ENCODE measurements at places on chromosomes 3 and 15.

DNA sequence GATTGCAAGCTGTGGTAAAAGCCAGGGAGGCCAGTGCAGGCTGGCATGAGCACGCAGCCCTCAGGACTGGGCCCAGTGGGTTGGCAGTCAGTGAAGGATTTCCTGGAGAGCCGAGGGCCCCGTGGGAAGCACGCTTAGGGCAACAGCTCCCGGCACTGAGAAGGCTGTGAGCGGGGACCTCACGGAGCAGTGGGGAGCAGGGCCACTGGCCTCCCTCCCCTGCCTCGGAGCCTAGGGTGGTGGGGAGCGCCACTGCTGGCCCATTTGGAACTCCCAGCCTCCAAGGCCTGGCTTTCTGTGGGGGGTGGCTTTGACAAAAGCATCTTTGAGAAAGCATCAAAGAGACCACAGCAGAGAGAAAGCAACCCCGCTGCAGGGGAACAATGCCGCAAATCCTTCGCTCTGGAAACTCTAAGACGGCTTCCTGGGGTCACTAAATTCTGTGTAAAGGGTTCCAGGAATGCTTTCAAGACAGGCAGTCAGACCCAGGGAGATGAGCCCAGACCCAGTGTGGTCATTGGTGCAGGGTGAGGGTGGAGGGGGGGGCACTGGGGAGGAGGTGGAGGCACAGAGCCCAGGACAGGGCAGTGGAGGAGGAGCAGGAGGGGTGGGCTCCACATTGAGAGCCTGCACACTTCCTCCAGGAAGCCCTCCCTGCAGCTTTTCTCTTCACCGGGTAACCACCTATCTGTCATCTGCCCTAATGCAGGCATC lies 9.5 kb upstream of the APBA2 start:
- no peak for DNase-seq

- no peak for DNase-seq
Observed at GRCh38 chr3:76728426-76728825, 311.5 kb upstream of the ROBO2 start.

DNA sequence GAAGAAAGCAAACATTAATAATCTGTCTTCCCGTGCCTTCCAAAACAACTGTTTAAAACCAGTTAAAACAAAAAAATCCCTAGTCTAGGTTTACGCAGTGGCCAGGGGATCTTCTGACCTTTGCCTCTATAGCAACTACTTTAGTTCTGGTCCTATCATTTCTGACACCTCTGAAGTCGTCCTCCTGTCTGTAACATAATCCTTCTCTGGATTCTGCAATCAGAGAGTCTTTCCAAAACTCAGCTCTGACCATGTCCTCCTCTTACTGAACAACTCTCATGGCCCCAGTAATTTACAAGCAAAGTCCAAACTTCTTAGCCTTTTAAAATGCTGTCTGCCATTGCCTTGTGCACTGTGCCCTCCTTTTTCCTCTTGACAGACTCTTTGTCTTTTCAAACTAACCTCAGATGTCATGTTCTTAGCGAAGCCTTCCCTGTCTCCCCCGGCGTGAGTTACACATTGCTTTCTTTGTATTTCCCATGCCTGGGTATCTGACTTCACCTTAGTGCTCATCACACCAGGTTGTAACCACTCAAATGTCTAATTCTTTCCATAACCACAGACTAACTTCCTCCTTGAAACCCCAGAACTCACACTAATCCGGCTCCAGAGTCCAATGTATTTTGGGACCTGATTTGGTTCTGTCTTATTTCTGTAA lies 105.2 kb upstream of the BNIP2 start:
- no peak for DNase-seq

DNA sequence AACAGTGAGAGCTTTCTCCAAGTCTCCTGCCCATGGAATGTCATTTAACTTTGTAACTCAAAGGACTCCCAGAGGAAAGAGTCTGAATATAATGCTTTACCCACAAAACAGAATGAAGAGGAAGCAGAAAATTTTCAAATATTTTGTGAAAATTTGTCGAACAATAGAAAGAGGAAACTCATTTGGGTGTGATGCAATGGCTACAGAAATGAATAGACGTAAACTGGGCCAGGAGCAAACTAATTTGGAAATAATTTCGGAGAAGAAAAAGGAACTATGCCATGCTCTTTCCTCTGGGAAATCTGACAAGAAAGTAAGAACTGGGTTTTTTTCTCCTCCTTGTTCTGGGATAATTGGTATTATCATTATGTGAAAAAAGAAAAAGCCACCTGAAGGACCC lies 11.2 kb upstream of the SUMF1 start:
- DNase-seq = no peak

GRCh38 chr3:25007974-25008658 lies 419.9 kb upstream of the RARB start:
- DNase-seq = no peak

DNA sequence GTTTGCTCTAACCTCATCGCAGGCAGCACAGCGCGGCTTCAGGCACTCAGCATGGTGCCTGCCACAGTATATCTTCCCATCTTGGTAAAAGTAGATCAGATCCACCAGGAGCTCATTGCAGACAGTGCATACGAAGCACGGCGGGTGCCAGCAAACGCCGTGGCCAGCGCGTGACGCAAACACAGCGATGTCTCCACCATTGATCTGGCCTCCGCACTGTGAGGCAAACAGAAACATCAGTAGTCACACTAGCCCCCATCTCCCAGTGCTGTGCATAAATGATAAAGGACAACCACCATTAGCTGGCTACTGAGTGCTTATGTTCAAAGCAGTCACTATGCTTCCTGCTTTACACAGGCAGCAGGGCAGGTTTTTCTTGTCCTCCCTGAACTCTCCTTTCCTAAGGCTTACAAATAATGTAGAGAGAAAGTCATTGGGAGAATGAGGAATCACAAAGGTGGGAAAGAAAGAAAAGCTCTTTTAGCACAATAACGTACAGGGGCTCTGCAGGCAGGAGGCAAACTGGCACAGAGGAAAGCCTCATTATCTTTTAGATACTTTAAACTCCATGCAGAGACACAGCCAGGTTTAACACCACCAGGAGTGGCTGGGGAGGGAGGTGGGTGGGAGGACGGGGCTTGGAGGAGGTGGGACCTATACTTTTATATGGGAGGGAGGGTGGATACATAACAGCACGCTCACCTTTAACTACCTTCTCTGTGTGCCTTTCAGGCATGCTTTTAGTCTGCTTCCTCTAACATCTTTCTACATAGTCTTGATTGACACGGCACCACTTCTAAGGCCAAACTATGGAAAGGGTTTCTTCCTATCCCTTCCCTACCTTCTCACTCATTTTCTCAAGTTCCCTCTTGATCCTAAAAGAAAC lies 67.9 kb downstream of the PRICKLE2 start:
- DNase-seq = no peak

DNA sequence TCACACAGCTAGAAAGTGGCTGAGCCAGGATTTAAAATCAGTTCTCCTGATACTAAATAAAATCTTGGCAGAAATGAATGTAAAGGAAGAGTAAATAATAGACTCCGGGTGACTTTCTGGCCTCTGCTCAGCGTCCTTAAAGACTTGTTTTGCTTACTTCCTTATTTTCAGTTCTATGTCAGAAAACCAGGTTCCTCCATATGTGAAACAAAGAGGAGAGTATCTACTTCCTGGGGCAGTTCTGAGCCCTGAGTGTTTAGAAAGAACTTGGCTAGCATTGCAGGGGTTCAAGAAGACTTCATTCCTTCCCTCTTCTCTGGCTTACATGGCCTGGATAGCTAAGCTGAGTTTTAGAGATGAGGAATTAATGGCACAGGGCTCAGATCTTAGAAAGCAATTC lies 222.8 kb upstream of the TLE3 start:
- DNase-seq = no peak

All from thoracic aorta (tissue), 2 donors.